Hematopoietic multipotent progenitor cell treated with erythropoietin and hydrocortisone succinate and interleukin-3 and kit ligand, for 6 days (in vitro differentiated cells): ENCODE measurements at places on chromosomes 2 and 18.

- no peak for DNase-seq
These were observed 21.7 kb upstream of the UGP2 start for GRCh38 chr2:63819765-63820717.

DNA sequence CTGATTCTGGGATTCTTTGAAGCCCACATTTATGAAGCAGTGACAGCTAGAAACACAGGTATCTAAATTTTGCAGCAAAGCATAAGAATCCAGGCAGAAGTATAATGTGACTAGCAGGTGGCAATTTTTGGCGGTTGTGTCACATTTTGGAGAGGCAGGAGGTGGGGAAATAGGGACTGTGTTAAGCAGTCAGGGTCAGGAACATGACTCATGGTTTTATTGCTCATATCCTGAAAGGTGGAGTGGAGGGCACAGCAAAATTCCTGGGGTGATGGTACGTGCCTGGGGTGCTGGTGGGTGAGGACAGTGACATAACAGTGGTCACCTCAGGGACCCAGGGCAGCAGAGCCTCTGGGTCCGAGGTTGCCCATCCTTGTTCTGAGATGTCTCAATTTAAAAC lies 63.5 kb upstream of the TTN start:
- no peak for DNase-seq

DNA sequence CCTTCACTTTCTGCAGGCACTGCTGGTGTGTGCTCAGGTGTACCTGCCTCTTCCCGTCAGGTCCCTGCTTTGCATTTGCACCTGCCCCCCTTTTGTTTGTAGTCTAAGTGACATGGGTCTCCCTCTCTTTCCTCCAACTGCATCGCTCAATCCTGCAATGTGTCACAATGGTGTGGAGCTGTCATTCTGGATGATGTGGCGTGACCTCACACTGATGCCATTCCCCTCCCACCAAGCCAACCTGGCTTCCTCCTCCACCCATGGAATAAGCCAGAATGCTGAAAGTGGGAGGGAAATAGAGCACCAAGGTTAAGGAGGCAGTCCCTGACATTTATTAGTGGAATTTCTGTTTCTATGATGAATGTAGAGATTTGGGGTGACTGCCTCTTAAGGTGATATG lies 156.7 kb downstream of the ZBTB7C start:
- no peak for DNase-seq

- no peak for DNase-seq
These were observed 728.1 kb upstream of the SOX11 start for GRCh38 chr2:4964001-4964540.

- no peak for DNase-seq
These were observed 46.7 kb downstream of the MARCO start for GRCh38 chr2:118988706-118989105.

- no peak for DNase-seq
These were observed 30.2 kb downstream of the MCFD2 start for GRCh38 chr2:46885376-46885775.

DNA sequence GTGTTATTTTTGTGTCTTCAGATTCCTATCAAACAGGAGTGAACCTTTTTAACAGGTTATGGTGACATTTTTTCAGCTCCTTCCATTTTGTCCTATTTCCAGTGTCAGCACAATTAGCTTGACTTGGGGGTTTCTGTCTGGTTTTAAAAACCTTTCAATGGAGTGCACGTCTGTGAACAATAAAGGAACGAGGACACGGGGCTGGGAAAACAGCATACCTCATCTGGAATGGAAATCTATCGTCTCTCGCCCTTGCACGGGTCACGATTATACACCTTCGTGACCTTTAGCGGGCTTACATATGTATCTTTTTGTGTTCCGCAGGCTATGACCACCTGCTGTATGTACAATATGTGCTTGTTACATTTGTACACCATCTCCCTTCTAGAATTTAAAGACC lies 2.3 kb upstream of the ZNF532 start:
- no peak for DNase-seq

- no peak for DNase-seq
These were observed 54.7 kb downstream of the ASAP2 start for GRCh38 chr2:9261231-9261883.

- no peak for DNase-seq
These were observed 563 bp upstream of the GMCL1 start for GRCh38 chr2:69828938-69829255.

DNA sequence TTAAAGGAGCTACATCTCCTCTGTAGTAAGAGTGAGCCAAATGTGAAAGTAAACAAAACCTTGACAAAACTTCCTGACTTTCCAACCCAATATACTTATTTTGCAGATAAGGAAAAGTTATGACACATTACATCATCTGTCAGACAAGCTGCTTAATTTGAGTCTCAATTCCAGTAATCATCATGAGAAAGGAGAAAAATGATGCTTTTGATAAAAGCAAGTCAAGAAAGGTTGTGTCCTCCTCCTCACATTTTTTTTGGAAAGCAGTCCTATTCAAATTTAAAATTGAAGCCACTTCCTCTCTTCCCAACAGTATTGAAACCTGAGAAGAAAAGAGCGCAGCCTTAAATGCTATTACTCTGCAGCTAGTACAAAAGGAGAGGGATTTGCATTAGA lies 519.6 kb downstream of the LRP1B start:
- no peak for DNase-seq

DNA sequence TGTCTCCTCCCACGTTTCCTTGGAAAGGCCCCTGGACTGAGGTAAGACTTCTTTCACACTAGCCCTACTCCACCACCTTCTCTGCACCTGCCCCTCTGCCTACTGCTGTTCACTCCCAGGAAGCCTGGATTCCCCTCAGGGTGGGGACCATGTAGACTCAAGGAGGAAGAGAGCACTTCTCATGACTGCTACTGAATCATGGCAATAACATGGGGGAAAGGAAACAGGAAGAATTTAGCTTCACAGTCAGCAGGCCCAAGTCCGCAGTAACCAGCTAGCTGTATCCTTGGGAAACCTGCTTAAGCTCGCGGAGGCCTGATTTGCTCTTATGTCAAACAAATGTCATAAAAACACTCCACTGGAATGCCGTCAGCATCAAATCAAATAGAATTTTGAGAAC lies 126.2 kb upstream of the CAPN13 start:
- DNase-seq, result no peak

GRCh38 chr2:109722026-109722425 lies 72.1 kb upstream of the RGPD5 start:
- DNase-seq, result no peak

GRCh38 chr2:179470089-179470488 lies 205.5 kb upstream of the SESTD1 start:
- no peak for DNase-seq

DNA sequence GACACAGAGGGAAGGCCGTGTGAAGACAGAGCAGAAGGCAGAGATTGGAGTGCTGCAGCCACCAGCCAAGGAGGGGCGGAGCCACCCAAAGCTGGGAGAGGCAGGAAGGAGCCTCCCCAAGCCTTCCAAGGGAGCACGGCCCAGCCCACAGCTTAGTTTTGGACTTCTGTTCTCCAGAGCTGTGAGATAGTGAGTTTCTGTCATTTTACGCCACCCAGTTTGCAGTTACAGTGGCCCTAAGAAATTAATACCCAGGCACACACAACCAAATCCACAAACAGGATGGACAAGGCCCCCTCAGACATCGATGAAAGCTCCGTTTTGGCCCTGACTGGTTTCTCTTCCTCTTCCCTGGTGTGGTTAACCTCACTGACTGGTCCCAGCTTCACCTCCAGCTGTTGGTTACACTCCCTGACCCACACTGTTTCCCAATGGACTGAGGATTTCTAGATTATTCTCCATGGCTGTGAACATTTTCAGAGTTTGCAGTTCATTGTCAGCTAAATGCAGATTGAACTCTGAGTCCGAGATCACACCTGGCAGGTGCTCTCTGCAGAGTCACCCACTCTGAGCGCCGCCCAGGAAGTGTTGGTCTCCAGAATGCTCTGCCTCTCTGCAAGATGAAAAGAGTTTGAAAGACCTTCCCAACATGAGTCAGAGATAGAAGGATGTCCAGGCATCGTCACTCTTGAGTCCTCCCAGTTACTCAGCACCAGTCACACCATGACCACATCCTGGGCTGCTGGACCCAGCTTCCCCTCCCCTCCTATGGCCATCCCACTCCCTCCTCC lies 100.2 kb downstream of the TWIST2 start:
- DNase-seq, result no peak
